ENCODE measurements at places on chromosomes 16 and 17. TPM values are rescaled to one million over a fixed set of nuclear protein-coding genes. Genes with fewer than 3 reads are reported as not detected.

Gene SPATA22
- not detected for total RNA-seq

Gene SARM1
- total RNA-seq, result 13.9 TPM

Gene ADPRM
- total RNA-seq, result 10.0 TPM

Gene GPATCH8
- 39.3 TPM for total RNA-seq

Gene NOG
- 0.16 TPM for total RNA-seq

DNA sequence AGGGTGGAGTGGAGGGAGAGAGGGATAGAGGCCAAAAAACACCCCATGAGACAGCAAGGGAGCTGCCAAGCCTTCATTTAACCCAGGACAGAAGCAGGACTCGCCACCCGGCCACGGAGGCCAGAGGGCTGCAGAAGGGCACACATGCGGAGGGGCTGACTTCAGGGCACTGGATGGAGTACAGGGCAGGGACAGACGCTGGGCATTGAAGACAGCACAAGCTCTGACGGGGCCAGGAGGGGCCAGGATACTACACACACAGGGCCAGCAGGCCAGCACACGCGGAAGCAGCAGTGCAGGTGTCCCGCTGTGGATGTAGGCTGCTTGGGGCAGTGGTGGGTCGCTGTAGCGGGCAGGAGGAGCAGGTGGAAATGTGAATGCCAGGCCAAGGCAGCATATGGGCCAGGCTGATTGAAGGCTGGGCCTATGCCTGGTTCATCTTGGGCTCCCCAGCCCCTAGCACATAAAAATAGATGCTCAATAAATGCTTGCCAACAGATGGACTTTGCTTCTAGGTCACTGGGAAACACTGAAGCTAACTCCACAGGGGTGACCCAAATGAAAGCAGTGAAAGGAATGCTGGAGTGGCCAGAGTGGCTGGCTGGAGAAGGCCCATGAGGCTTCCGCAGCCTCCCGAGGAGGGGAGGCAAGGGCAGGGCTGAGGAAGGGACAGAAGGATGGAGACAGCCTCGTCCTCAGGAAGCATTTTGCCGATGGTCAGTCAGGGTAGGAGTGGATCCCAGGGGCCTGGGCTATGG is 61.6 kb downstream of the GNA13 start:
- DNase-seq, result no peak

DNA sequence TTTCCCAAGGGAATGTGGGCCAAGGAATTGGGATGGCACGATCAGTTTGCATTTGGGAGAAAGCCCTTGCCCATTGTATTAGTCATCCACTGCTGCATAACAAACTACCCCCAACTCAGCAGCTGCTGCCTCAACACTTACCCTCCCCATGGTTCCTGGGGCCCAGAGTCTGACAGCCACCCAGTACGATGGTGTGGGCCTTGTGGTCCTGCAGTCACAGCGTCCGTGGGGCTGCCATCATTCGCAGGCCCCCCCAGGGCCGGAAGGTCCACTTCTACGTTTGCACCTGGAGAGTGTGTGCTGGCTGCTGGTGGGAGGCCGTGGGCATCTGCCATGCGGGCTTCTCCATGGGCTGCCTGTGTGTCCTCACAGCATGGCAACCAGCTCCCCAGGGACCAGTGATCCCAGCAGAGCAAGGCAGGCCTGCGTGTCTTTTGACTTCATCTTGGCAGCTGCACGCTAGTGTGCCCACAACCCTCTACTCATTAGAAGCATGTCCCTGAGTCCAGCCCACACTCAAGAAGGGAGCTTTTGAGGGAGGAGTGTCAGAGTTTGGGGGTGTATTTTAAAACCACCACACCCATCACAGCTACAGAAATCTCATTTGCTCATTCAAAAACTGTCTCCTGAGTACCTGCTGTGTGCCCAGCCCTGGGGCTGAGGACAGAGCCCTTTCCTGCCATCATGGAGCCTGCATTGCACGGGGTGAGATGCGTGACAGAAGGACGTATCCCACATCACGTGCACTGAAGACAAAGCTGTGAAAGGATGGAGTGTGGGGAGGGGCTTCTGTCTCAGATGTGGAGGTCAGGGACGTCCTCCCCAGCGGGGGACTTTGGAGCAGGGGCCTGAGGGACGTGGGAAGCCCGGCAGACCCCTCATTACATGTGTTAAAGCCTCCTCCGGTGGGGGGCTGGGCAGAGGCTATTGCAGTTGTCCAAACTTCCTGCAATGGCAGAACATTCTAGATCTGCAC is 185.0 kb upstream of the ZNF469 start:
- DNase-seq, result no peak

DNA sequence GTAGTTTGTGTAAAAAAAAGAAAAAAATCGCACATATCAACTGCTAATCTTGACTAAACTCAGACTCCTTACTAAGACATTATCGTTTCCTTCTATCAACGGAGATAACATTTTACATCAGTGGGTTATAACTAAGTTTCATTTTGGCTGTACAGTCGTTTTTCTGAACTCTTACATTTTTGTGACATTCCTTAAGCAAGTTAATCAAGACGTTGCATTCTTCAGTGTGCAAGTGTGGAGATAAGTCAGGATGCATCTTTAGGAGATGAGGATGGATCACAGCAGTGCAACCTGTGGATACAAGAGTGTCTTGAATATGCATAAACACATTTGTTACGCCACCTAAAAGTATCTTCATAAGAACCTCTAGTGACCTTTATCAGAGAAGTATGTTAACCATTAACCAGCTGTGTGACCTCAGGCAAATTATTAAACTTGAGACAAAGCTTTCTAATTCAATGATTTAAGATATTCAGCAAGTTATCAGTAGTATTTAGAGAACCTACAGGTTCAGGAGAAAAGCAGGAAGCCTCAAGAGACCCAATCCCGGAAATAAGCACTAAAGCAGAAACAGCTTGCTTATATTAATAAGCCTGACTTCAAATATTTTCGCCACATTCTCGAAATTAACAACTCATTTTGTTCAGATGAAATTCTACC is 9.4 kb downstream of the CMC2 start:
- no peak for DNase-seq

DNA sequence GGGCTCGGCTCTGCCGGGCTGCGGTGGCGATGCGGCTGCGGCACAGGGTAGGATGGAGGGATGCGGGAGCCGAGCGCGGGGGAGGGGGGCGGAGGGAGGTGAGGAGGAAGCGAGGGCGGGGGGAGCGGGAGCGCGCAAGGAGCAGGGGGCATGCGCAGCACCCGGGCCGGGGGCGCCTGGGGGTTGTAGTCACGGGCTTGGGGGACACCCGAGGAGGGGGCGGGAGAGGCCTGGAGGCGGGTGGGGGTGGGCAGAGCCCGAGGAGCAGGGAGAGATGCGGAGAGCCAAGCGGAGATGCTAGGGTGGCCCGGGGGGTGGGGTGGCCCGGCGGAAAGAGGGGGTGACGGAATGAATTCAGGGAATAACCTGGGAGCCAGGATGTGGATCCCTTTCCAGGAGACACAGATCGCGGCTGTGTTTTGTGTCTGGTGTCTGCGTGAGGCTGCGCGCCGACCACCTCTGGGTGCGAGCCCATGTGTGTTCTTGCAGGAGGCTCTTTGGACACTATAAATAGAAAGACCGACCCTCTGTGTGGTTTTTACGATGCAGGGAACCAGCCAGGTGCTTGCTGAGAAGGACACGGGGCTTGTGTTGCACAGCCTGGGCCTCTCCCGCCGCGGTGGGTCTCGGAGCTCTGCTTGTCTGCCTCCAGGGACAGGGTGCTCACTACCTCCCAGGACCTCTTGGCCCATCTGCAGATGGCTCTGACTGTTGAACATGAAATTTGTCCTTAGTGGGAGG is at the start of gene STX1B:
Gene STX1B, minus strand, starts transcription at position 54 of the 741 bp plus-strand sequence. CDS start 242 bp downstream, outside the sequence.
- DNase-seq, result no peak

DNA sequence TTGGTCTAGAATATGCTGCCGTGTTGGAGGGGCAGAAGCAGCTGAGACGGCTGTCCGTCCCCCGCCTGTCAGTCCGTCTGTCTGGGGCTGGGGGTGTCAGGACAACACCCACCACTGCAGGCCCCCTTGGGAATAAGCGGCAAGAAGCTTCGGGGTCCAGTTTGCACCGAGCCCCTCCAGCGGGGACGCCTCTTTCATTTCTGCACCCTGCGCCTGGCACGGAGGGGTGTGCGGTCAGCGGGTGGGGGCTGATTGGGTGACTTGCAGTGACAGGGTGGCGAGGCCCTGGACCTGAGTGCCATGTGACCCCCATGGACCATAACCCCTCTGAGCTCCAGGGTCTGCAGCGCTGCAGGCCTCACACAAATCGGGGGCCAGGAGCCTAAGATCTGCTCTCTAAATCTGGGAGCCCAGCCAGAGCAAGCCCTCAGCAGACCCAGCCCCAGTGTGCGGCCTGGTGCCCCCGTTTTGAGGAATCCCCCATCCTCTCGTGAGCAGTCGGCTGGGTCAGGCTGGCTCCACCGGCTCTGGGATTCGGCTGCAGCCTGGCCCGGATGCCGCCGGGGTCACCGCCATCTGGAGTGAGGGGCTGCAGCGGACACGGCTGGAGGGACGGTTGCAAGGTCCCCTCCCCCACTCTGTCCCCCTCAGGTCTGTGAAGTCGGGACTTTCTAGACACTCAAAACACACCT is 8.3 kb downstream of the CBFA2T3 start:
- DNase-seq, result no peak

All from activated naive CD4-positive, alpha-beta T cell treated with anti-CD3 and anti-CD28 coated beads, Interleukin-2, amount 50 U/mL, for 72 hours (primary cell).